ENCODE measurements at places on chromosomes 7 and 10. TPM values are rescaled to one million over a fixed set of nuclear protein-coding genes. Genes with fewer than 3 reads are reported as not detected.

GRCh38 chr7:91050677-91051076 lies 213.6 kb upstream of the FZD1 start:
- no peak for DNase-seq

- no peak for DNase-seq
Observed at GRCh38 chr7:55235115-55235514, 130.0 kb upstream of the LANCL2 start.

- DNase-seq, result no peak
Observed at GRCh38 chr7:154330318-154330717, 278.1 kb downstream of the DPP6 start.

DNA sequence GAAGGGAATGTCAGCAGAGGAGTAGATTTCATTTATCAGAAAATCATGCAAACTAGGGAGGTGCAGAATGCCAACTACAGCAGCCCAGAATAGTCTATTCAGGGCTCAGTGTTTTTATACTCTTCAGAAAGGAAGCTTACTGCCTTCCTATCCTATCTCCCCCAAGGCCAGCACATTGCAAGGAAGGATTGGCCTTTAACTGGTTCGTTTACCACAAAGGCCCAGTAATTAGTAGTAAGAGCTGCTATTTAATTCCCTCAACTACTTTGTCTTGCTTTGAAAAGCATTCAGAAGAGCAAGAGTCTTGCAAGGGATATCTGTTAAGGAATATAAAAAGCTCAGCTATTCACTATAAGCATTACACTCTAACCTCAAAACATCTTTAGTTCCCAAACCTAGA lies 86.4 kb upstream of the RNF148 start:
- peak; percentile 65 for DNase-seq

DNA sequence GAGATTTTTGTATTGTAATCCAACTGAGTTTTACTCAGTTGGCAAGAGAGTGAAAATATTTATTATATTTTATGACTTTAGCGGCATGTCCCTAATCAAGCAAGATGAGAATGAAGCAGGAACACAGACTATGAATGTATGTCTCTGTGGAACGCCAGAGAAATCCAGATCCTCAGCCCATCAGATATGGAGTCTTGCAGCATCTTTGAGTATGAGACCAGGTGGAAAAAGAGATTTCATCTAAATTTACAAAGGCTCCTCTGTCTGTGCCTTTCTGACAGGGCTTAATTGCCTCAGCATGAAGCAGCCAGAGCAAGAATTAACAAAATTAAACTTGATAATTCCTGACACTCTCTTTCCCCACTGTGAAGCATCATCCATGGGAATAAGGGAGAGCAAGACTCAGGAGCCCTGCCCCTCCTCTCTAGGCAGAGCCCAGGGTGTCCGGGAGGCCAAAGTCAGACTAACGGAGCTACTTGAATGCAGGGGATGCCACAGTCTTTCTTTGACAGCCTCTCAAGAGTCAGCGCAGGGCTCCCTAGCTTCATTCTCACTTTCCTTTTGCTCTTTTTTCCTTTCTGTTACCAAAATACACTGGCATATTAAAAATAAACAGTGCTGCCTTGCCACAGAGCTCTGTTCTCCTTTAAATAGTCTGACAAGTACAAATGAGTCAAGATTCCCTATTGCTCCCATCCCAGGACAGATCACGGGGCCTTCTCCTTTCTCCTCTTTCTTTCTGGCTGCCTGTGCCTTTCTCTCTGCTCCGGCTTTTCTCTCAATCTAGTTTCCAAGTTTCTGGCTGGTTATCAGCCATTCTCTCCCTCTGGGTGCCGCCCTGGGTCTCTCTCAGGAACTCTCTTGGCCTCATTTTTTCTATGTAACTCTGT lies 132.2 kb upstream of the INHBA start:
- peak; percentile 3 for DNase-seq

FAM237B gene
- not detected for total RNA-seq

CCZ1 gene
- total RNA-seq, result 69.9 TPM

DNA sequence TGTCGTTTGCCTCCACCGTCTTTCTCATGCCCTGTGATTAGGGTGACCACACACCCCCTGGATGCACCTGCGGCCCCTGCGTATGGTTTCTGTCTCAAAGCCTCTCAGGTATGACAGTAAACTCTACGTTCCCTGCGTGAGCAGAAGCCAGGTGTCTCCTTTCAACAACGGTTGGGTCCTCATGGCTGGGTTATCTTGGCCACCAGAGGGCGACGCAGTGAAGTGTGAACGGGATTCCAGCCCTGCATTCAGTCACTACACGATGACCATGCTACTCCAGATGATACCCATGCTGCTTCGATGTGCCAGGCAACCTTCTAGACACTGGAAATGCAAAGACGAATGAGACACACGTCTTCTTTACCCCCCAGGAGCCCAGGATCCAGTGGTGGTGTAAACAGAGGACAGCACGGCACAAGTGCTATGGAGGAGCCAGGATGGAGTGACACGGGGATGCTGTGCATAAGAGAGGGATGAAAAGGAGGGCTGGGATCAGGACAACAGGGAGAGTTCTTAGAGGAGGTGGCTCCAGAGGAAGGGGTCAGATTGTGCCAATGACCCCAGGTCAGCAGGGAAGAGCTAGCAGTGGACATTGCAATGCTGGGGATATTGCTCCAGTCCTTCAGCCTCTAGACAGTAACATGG lies 228.1 kb upstream of the PFKP start:
- no peak for DNase-seq

GRCh38 chr10:86905429-86905828 lies 52.0 kb downstream of the MMRN2 start:
- no peak for DNase-seq

DNA sequence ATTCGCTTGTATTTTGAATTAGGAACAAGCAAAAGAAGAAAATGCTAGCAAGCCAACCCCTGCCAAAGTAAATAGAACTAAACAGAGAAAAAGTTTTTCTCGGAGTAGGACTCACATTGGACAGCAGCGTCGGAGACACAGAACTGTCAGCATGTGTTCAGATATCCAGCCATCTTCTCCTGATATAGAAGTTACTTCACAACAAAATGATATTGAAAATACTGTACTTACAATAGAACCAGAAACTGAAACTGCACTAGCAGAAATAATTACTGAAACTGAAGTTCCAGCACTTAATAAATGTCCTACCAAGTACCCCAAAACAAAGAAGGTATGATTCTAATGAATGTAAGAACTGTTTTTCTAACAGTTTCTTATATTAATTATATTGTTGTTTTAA lies 87.9 kb downstream of the KMT2E start:
- DNase-seq, result no peak

DNA sequence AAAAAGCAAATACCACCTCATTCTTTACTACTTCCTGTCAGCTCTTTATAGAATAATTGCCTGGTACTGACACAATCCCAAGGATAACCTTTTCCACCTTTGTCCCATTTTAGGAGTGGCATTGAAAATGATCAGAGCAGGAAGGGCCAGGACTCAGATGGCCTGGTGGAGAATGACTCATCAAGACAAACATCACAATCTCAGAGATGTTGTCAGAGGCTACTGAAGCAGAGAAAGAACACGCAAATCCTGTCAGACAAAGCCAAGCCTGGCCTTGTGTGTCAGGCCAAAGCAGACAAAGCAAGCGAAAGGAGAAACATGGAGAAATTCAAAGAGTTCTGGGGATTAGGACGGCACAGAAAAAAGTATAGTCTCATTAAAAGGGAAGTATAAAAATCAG lies 40.9 kb downstream of the NSUN6 start:
- DNase-seq, result no peak

- DNase-seq, result no peak
Observed at GRCh38 chr10:33127622-33128021, 169.6 kb upstream of the ITGB1 start.

DNA sequence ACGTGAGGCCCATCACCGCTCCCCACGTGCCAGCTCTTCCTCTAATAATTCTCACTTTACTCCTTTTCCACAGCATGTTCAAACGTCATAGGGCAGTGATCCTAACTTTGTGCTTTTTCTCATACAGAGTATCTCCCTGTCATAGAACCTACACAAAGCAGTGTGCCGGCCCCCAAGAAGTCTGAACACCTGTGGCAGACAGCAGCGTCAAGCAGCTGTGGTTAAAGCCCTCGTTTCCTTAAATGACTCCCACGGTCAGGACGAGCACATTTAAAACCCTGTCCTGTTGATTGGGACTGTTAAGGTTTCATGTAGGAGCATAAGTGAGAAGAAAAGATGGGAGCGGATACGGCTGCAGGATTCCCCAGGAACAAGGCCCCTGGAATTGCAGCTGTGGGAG lies 267.2 kb downstream of the DIP2C start:
- DNase-seq, result no peak

DNA sequence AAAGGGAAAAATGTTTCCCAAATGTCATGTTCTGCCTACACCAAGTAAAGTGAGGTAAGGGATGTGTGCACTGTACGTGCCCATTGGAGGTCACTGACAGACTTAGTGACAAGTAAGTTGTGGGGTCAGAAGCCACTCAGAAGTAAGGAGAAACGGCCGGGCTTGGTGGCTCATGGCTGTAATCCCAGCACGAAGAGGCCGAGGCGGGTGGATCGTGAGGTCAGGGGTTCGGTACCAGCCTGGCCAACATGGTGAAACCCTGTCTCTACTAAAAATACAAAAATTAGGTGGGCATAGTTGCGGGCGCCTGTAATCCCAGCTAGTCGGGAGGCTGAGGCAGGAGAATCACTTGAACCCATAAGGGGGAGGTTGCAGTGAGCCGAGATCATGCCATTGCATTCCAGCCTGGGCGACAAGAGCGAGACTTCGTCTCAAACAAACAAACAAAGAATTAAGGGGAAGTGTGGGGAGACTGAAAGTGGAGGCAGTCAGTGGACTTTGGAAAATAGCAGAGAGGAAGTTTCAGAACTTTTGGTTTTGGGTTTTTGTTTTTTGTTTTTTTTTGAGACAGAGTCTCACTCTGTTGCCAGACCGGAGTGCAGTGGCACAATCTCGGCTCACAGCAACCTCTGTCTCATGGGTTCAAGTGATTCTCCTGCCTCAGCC lies 114.8 kb downstream of the WDFY4 start:
- no peak for DNase-seq
